Activated naive CD4-positive, alpha-beta T cell treated with anti-CD3 and anti-CD28 coated beads, Interleukin-2, amount 10 ng/mL, durations not matched to agents 7 days and 5 days (primary cell): ENCODE measurements at places on chromosomes 3 and 15.

GRCh38 chr3:120416868-120417267 is 33.9 kb downstream of the FSTL1 start:
- H3K4me3 ChIP-seq, result peak overlapping the region; percentile 75
- H3K27me3 ChIP-seq, result peaks cover 8% of the 10 kb centered on the region
- peak; percentile 22 for DNase-seq
- peaks cover 19% of the 10 kb centered on the region for H3K4me1 ChIP-seq
- no peaks in the 10 kb centered on the region for H3K36me3 ChIP-seq

GRCh38 chr3:153180860-153181372 is 18.9 kb downstream of the RAP2B start:
- H3K4me1 ChIP-seq, result peaks cover 19% of the 10 kb centered on the region
- H3K27me3 ChIP-seq, result no peaks in the 10 kb centered on the region
- peaks cover 16% of the 10 kb centered on the region for H3K36me3 ChIP-seq
- no peak overlapping the region for H3K4me3 ChIP-seq
- no peak overlapping the region for H3K27ac ChIP-seq

DNA sequence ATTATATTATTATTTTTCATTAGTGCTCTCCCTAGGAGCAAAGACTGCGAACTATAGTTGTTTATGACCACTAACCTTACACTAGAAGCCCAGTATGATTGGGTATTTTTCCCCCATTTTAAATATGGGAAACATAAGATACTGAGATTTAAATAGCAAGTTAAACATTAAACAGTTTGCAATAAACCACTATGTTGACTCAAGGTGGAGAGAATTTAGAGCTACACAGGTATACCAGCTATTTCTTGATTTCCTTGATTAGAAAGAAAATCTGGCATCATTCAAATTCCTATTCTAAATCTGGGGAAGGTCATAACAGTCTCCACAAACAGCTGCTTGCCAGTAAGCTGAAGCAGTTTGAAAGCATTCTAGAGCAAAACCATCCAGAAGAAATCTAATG is 863.8 kb upstream of the CFAP20DC start:
- no peak for DNase-seq
- H3K27me3 ChIP-seq, result no peaks in the 10 kb centered on the region
- no peak overlapping the region for H3K27ac ChIP-seq
- no peak overlapping the region for H3K4me3 ChIP-seq
- H3K4me1 ChIP-seq, result peaks cover 16% of the 10 kb centered on the region

DNA sequence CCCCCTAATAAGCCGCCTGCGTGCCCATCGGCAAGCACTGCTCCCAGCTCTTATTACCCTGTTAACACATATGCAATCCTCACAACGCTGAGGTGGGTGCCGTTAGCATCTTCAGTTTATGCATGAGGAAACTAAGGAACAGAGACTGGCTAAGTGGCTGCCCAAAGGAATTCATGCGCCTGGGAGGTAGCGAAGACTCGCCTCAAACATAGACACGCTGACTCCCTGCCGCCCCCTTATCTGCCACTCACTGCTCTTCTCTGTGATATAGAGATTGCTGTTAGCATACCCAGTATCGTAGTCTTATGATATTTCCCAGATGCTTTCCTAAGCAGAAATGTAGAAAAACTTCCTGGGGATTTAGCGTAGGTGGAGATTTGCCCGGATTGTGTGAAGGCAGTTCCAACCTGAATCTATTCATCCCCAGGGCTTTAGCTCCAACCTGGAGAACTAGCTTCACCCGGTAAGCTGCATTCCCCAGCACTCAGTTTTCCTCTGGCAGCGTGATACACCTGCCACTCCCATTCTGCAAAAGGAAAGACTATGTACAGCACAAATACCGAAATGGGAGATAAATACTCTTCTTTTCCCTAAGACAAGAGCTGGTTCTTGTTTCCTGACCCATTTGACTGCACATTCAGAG is 23.7 kb upstream of the CD47 start:
- H3K36me3 ChIP-seq, result no peaks in the 10 kb centered on the region
- H3K27me3 ChIP-seq, result peaks cover 7% of the 10 kb centered on the region
- H3K27ac ChIP-seq, result no peak overlapping the region
- no peak overlapping the region for H3K4me3 ChIP-seq
- DNase-seq, result no peak

- no peaks in the 10 kb centered on the region for H3K27me3 ChIP-seq
- peaks cover 31% of the 10 kb centered on the region for H3K36me3 ChIP-seq
- DNase-seq, result no peak
Measured at GRCh38 chr3:107798381-107798780, 275.6 kb downstream of the BBX start.

- no peaks in the 10 kb centered on the region for H3K4me1 ChIP-seq
- no peaks in the 10 kb centered on the region for H3K36me3 ChIP-seq
Measured at GRCh38 chr3:68764554-68764953, 167.8 kb downstream of the TAFA4 start.

GRCh38 chr3:123843668-123844067 is 40.5 kb downstream of the MYLK start:
- no peak overlapping the region for H3K27ac ChIP-seq
- no peaks in the 10 kb centered on the region for H3K36me3 ChIP-seq
- H3K4me3 ChIP-seq, result no peak overlapping the region
- peaks cover 4% of the 10 kb centered on the region for H3K27me3 ChIP-seq
- no peaks in the 10 kb centered on the region for H3K4me1 ChIP-seq

DNA sequence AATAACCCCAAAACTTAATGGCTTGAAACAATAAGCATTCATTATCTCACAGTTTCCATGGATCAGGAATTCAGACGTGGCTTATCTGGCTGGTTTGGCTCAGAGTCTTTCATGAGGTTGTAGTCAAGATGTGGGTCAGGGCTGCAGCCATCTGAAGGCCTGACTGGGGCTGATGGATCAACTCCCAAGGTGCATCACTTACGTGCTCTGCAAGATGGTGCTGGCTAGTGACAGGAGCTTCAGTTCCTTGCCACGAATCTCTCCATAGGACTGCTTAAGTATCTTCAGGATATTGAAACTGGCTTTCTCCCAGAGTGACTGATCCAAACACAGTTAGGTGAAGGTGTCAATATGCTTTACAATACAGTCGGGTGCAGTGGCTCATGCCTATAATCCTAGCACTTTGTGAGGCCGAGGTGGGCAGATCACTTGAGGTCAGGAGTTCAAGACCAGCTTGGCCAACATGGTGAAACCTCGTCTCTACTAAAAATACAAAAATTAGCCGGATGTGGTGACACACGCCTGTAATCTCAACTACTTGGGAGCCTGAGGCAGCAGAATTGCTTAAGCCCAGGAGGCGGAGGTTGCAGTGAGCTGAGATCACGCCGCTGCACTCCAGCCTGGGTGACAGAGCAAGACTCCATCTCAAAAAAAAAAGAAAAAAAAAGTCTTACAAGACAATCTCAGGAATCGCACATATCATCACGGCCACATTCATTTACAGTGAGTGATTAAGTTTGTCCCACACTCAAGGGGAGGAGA is 28.5 kb upstream of the PTPRG start:
- H3K27me3 ChIP-seq, result no peaks in the 10 kb centered on the region
- H3K4me1 ChIP-seq, result no peaks in the 10 kb centered on the region
- DNase-seq, result no peak
- no peaks in the 10 kb centered on the region for H3K36me3 ChIP-seq

DNA sequence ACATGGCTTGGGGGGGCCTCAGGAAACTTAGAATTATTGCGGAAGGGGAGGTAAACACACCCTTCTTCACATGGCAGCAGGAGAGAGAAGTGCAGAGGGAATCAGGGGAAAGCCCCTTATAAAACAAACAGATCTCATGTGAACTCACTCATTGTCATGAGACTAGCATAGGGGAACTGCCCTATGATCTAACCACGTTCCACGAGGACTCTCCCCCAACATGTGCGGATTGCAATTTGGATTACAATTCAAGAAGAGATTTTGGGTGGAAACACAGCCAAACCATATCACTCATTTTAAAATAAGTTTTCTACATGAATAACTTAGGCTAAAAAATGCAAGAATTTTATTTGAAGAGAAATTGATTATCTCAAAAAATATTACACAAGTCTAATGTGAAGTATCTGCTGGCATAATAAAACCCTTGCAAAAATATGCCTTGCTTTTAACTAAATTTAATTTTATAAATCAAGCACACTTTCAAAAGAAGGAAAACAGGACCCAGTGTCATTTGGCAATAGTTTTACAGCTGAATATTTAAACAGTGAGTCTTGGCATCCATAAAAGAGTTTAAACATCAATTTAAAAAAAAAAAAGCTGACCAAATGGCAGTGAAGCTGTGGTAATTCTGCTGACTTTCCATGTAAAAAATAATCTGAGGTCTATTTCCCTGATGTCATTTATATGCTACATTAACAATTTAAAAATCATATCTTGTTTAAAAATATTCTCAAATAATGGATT is 1057.2 kb downstream of the NAALADL2 start:
- no peak for DNase-seq
- H3K27ac ChIP-seq, result no peak overlapping the region
- H3K27me3 ChIP-seq, result no peaks in the 10 kb centered on the region
- H3K4me1 ChIP-seq, result no peaks in the 10 kb centered on the region
- H3K36me3 ChIP-seq, result no peaks in the 10 kb centered on the region
- H3K4me3 ChIP-seq, result no peak overlapping the region

DNA sequence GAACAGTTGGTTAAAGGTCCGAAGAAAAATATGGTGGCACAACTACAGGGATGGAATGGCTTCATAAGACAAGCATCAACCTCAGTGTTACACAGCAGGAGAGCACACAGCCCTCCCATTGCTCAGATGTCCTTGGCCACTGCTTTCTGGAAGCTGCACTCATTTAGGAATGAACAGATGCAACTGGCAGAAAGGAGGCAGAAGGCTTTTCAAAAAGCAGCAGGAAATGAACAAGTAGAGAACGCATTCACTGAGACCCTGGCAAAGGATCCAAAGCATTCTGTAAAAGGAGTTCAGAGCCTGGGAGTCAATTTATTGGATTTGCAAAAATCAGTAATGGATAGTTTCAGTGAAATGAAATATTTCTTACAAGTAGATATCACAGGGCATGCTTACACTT is 101.1 kb downstream of the PDZRN3 start:
- H3K27ac ChIP-seq, result no peak overlapping the region
- no peaks in the 10 kb centered on the region for H3K36me3 ChIP-seq
- H3K4me3 ChIP-seq, result no peak overlapping the region

GRCh38 chr15:84099181-84099580 is 136.4 kb upstream of the GOLGA6L4 start:
- no peaks in the 10 kb centered on the region for H3K4me1 ChIP-seq
- H3K27me3 ChIP-seq, result peaks cover 3% of the 10 kb centered on the region
- no peak overlapping the region for H3K27ac ChIP-seq
- H3K36me3 ChIP-seq, result no peaks in the 10 kb centered on the region
- DNase-seq, result no peak
- no peak overlapping the region for H3K4me3 ChIP-seq

DNA sequence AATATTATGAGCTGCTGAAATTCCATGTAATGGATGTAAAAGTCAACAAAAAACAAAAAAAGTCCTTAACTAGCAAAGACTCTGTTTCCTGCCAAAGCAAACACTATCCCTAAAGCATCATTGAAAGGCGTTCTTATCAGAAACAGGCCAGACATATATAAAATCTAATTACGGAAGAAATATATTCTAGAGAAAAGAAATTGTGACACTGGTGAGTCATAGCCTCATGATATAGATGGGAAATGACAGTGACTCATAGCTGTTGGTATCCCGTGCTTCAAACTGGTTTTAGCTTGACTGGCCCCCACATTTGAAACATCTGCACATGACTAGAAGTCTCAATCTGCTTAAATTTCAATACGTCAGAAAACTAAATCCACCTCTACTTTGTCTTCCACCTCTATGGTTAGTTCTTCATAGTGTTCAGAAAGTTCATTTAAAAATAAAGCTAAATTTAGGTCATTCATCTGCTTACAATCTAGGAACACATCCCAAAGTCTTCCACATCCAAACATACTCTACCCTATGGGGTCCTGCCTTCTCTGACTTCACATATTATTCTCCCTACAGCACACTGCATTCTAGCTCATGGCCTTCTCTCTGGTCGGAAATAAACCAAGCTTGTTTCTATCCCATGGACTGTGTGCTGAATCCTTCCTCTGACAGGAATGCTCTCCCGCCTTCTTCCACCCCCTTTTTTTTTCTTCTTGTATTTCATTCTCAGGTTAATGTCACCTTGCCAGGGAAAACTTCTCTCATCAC is 456.3 kb upstream of the ARRDC4 start:
- H3K27ac ChIP-seq, result no peak overlapping the region
- no peaks in the 10 kb centered on the region for H3K27me3 ChIP-seq
- no peak for DNase-seq
- H3K4me1 ChIP-seq, result no peaks in the 10 kb centered on the region
